Hematopoietic multipotent progenitor cell treated with erythropoietin and hydrocortisone succinate and interleukin-3 and kit ligand, for 6 days (in vitro differentiated cells): ENCODE measurements at places on chromosomes 5 and 9.

GRCh38 chr5:31639481-31640411, 815 bp downstream of the PDZD2 start:
- DNase-seq: peak; percentile 27

- DNase-seq: peak; percentile 53
These were observed 47.3 kb downstream of the PRLR start for GRCh38 chr5:35182910-35183535.

DNA sequence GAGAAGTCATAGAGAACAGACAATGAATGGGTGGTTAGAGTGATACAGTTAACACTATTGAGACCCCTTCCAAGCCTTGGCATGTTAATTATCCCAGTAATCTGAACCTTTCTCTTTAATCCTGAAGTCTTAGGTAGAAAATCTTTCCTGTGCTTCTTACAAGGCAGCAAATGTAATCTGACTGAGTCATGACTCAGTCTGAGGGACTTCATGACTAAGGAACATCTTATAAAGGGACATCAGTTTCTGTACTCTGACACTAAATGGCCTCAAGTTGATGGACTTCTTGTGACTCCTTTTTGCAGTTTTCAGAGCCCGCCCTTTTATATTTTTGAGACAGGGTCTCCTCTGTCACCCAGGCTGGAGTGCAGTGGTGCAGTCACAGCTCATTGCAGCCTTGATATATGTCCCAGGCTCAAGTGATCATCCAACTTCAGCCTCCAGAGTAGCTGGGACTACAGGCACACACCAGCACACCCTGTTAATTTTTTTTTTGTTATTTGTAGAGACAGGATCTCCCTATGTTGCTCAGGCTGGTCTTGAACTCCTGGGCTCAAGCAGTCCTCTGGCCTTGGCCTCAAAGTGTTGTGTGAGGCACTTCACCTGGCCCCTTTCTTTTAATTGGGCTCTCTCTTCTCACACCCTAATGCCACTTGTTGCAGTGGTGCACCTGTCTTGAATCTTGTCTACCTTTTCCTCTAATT, 9.5 kb downstream of the EXOSC3 start:
- no peak for DNase-seq

GRCh38 chr5:13945271-13945670, 783 bp upstream of the DNAH5 start:
- no peak for DNase-seq

GRCh38 chr5:171272996-171273970, 35.8 kb upstream of the TLX3 start:
- DNase-seq: peak; percentile 74

DNA sequence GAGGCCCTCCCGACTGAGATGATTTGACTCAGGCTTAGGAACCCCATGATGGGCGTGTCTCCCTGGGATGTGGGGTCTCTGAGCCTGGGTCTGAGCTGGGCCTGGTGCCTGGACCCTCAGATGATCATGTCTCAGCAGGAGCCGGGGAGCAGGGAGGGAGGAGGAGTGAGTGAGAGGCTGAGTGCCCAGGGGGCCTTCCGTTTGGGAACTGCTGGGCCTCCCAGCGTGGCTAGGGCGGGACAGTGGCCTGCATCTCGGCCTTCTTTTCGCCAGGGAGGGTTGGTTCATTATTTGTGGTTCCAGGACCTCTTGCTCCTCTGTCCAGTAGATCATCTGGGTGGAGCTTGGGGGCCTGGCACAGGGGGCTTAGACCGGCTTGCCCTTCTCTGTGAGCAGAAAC, 5.6 kb downstream of the PRRX2 start:
- no peak for DNase-seq

DNA sequence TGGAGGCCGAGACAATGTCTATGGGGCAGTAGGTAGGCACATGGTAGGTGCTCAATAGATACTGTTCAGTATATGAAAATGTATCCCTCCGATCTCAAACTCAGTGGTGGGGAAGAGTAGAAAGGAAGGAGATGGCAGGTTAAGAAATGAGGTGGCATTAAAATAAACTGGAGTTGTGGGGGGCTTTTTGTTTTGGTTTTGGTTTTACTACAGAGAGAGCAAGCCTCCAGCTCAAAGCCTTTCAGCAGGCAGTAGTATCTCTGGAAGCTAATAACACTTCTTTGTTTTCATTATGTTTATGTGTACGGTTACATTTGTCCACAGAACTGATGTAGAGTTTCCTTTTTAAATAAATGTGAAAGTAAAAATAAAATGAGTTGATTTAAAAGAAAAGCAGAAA, 8.6 kb downstream of the MFAP3 start:
- DNase-seq: no peak

- DNase-seq: peak; percentile 94
These were observed 29.5 kb downstream of the TNIP1 start for GRCh38 chr5:151051066-151051930.

GRCh38 chr5:161380486-161380885, 166.0 kb downstream of the GABRB2 start:
- no peak for DNase-seq

DNA sequence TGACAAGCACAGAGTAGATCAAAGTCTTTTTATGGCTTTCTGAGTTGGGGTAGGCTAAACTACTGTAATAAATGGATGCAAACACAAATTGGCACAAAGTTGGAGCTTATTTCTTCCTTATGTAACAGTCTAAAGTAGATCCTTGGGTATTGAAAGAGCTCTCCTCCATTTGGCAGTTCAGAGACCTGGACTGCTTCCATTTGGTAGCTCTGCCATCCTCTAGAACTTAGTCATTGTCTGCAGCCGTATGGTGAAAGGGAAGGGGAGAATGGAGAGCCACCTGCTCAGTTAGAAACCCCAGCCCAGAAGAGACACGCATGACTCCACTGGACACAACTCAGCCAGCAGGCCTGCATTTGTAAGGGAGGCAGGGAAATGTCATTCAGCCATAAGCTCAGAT, 345.0 kb downstream of the DMAC1 start:
- DNase-seq: no peak

DNA sequence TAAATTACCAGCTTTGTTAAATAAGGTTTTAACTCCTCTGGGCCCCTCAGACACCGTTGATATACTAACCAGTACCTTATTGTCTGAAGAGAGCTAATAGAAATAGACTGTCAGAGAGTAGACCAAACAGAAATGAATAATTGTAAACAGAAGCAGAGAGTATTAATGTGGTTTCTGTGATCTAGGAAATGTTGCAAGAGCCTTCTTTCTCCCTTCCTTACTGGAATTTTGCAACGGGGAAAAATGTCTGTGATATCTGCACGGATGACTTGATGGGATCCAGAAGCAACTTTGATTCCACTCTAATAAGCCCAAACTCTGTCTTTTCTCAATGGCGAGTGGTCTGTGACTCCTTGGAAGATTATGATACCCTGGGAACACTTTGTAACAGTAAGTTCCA, 5.1 kb downstream of the TYRP1 start:
- DNase-seq: no peak

GRCh38 chr9:119487118-119487827, 118.0 kb upstream of the BRINP1 start:
- no peak for DNase-seq

- DNase-seq: no peak
These were observed 112.4 kb downstream of the FSTL4 start for GRCh38 chr5:133499895-133500294.

- no peak for DNase-seq
These were observed 558.5 kb downstream of the EFNA5 start for GRCh38 chr5:107112216-107112615.

- DNase-seq: peak; percentile 27
These were observed 191.7 kb downstream of the AOPEP start for GRCh38 chr9:94918038-94918753.

DNA sequence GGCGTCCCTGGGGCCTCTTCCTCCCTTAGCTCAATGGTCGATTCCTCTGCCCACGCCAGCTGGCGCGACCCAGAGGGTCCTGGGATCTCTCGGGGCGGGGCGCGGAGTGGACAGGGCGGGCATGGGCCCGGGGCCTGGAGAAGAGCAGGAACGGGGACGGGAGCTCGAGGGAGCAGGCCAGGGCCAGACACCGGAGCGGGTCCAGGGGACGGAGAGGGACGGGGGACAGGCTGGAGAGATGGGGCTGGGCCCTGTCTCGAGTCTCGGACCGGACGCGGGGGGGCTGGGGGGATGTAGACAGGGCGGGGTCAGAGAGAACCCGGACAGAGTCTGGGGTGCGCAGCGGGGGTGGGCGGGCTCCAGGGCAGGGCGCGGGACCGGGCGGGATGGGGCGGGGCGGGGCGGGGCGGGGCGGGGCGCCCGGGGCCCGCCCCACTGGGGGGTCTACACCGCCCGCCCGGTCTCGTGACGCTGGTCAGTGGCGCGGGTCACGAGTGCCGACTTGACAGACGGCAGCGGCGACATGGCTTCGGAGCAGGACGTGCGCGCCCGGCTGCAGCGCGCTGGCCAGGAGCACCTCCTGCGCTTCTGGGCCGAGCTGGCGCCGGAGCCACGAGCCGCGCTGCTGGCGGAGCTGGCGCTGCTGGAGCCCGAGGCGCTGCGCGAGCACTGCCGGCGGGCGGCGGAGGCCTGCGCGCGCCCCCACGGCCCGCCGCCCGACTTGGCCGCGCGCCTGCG, at the start of gene UAP1L1:
TSS of gene UAP1L1 (plus strand) at position 508 of the 738 bp plus-strand sequence. CDS start at position 524, 16 bp downstream.
- peak; percentile 81 for DNase-seq

DNA sequence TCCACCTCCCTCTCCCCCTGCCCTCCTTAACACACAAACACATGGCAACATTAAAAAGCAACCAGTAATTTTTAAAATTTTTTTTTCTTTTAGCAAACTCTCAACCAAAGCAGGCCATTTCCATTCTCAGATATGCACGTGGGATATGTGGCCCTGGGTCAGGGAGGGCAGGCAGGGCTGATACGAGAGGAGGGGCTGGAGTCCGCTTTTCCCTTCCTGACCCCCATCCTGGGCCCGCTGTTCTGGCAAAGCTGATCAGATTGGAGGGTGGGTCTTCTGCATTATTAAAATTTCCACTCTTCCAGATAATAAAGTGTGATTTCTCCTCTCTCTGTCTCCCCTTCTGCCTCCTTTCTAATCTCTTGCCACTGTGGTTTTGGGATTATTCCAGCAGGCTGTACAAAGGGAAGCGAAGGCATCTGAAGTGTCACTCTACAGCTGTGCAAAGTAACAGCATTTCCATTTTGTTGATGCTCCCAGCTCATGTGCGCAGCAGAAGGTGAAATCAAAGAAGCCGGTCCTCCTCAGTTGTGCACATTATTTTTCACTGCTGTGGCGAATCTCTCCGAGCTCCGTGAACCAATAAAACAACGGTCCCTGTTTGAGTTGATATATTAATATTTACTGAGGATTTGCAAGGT, 12.0 kb downstream of the IRX1 start:
- no peak for DNase-seq

GRCh38 chr9:35051069-35051967, 21.1 kb downstream of the VCP start:
- DNase-seq: peak; percentile 79

DNA sequence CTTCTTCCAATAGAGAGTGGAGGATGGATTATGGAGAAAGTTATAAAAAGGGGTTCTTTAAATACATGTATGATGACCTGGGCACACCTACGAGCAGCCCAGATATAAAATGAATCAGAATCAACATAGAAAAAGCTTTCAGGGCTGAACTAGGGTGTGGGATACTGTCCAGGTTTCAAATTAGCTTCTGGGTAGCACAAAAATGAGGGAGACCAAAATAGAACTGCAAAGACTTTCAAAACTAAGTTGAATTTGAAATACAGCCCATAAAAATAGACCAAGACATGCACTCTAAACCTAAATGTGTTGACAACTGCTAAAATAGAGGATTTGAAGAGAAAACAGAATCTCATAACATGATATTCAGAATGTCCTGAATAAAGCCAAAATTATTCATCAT, 17.0 kb downstream of the ZNF484 start:
- DNase-seq: no peak

DNA sequence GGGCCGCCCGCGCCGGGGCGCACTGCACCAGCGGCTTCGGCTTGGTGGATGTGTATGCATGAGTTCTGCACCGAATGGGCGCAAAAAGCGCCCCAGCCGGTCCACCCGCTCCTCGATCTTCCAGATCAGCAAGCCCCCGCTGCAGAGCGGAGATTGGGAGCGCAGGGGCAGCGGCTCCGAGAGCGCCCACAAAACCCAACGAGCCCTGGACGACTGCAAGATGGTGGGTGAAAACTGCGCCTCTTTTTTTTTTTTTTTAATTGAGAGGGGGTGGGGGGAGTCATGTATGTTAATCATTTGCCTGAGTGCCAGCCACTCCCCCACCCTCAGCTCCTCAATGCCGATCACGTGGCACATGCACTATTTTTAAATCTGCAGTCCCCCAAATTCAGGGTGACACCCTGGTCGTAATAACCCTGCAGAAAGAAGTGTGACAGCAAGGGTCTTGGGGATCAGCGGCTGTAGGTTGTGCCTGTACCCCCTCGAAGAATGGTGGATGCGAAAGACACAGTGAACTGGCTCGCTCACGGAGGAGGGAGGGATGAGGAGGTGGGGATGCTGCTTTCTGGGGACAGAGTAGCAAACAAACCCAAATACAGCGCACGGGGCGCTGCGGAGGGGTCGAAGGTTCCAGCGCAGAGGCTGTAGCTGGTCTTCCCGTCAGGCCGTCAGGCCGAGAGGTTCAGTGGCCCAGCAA, 900 bp downstream of the RGS7BP start:
- DNase-seq: no peak

- DNase-seq: no peak
These were observed 64.0 kb downstream of the OTULIN start for GRCh38 chr5:14728459-14728938.

DNA sequence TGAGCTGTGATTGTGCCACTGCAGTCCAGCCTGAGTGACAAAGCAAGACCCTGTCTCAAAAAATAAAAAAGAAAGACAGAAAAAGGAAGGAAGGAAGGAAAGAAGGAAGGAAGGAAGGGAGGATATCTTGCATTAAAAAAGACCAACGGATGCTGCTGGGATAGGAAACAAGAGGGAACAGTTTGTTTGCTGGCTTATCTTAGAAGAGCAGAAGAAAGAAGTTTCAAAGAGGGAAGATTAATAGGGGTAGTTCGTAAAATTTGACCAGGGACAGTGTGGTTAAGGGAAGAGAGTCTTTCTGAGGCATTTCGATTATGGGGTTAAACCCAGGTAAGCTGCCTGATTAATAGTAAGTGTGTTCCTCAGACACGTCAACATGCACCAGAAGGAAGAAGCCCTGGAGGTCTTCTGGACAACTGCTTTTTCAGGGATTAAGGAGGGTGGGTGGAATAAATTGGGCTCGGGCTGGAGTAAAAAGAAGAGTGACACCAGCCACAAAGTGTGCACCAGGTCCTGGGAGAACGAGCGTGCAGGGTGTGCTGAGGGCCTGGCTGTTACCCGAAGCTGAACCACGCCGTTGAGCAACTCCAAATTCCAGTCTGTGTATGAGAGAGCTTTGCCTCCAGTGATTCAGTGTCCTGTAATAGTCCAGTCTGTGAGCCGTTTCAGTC, 24.8 kb downstream of the FYB1 start:
- peak; percentile 70 for DNase-seq

- DNase-seq: no peak
These were observed 376.7 kb downstream of the GABRG2 start for GRCh38 chr5:162444129-162444762.

GRCh38 chr5:171623551-171624097, 162.0 kb upstream of the SMIM23 start:
- DNase-seq: no peak
